Effector CD8-positive, alpha-beta T cell (primary cell): ENCODE measurements at places on chromosomes 7 and 10.

GRCh38 chr7:696426-696811 is 30.1 kb upstream of the DNAAF5 start:
- no peak for DNase-seq

DNA sequence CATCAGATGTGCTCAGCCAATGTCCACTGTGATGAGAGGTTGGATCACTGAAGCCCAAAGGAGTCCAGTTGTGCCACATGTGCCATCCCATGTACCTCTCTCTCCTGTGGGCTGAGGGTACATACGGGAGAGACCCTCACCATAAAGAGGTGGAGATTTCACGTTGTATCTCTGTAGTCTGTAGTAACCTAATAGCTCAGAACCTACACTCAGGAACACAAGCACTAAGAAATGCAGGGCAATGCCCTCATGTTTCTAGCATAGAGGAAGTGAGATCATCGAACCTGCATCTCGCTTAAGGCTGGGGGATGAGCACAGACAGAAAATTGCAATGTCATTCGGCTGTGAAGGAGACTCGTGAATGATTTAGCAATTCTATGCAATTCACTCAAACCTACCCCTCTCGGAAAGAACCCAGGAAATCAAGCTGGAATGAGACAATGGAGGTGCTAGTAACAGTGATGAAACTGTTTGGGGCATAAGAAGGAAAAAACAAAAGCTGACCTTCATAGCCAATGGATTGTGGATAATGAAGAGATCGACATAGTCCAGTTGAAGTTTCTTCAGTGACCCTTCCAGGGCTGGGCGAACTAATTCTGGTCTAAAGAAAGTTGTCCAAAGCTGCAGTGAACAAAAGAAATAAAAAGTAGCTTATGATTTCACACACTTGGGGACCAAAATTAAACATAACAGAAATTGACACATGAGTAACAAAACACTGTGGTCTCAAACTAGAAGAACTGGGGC is 80.3 kb upstream of the UCN3 start:
- no peak for DNase-seq

- DNase-seq = no peak
Measured at GRCh38 chr10:30821994-30822692, 192.6 kb upstream of the LYZL2 start.

GRCh38 chr7:41313171-41313570 is 389.7 kb downstream of the INHBA start:
- DNase-seq = no peak

- no peak for DNase-seq
Measured at GRCh38 chr7:1359051-1359400, 100.2 kb downstream of the MICALL2 start.

DNA sequence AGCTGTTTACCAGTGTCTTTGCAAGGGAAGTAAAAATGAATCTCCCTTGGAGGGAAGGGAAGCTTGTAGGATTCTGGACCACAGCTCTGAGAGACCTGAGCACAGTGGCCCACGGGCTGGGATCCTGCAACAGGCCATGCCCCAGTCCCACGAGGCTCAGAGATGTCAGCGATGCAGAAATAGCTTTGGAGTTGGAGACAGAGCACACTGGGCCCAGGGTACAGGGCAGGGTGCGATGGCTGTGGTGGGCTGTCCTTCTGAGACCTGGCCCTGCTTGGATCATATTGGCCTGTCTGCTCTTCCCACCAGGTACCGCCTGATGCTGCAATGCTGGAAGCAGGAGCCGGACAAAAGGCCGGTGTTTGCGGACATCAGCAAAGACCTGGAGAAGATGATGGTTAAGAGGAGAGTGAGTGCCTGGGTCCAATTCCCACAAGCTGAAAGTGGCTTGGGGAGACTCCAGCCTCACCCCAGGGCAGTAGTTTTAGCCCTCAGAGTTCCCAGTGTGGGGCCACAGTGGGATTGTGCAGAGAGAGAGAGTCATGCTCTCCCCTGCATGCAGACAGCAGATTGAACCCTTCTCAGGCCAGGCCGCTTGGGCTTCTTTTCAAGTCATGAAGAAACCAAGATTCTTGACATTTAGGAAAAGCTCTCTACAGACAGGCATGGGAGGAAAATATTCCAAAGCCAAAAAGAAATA is 13.5 kb upstream of the CSGALNACT2 start:
- DNase-seq = no peak

GRCh38 chr10:1054684-1055083 is 1.5 kb upstream of the WDR37 start:
- no peak for DNase-seq

DNA sequence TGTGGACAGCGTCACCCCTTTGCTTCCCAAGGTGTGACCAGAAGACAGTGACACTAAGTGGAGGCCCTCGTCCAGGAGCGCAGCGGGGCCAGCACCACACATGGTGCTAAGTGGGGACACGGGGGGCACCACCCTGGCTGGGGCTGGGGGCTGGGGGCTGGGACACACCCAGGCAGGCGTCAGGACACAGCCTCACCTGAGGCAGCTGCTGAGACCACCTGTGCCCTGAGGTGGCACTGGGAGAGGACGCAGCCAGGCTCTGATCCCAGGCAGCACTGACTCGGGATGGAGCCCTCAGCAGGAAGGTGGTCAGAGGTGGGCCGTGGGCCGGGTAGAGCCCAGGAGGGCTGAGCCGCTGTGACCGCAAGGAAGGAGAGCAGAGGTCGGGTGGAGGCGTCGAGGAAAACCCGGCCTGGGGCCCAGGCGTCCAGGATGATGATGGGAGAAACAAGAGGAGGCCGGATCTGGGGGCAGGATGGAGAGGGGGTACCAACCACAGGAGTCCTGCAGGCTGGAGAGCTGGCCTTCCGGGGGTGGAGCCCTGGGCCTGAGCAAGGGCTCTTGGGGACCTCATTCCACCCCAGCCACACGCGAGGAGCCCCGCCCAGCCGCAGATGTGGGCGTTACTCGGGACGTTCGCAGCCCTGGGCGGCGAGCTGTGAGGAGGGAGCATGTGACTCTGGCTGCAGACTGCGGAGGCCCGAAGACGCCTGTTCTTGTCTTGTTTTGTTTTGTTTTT is 22.5 kb downstream of the LRRC27 start:
- no peak for DNase-seq

- no peak for DNase-seq
Measured at GRCh38 chr7:88548399-88548798, 211.1 kb upstream of the ZNF804B start.

GRCh38 chr10:73439605-73440312 is 6.4 kb upstream of the MSS51 start:
- DNase-seq = no peak

- no peak for DNase-seq
Measured at GRCh38 chr7:151409667-151410404, at the start of gene WDR86. Gene WDR86 (minus strand): TSS chr7:151410038. CDS start chr7:151409589, 449 bp downstream.

DNA sequence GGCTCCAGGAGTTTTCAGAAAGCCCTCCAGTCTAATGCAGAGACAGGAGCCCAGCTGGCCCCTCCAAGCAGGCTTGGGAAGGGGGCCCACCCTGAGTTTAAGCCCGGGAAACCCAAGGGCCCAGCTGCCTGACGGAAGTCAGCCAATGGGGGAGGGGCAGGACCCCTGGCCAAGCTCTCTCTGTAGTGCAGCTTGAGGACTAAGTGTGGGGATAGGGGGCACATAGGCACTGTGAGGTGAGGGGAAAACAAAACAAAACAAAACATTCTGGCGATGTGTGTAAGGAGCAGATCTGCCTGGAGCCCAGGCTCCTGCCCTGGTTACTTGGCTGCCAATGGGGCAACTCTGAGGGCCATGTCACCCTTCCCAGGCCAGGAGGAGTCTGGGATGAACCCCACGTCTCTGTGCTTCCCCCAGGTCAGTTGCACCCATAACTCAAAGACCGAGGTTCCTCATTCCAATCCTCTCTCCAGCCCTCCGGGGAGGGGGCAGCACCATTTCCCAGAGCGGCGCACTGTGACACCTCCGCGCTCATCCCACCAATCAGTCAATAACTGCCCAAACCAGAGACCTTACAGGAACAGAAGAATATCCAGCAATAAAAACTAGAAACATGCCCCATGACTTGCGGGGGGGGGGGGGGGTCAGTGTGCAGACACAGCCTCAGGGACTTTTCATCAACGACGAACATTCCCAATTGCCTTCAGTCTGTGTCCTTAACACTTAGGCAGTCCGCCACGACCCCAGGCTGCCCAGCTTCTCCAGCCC is 1.7 kb downstream of the CXCL12 start:
- no peak for DNase-seq

GRCh38 chr7:110224643-110225042 is 866.3 kb upstream of the LRRN3 start:
- DNase-seq = no peak

GRCh38 chr7:77933394-77933793 is 134.8 kb downstream of the PHTF2 start:
- no peak for DNase-seq

DNA sequence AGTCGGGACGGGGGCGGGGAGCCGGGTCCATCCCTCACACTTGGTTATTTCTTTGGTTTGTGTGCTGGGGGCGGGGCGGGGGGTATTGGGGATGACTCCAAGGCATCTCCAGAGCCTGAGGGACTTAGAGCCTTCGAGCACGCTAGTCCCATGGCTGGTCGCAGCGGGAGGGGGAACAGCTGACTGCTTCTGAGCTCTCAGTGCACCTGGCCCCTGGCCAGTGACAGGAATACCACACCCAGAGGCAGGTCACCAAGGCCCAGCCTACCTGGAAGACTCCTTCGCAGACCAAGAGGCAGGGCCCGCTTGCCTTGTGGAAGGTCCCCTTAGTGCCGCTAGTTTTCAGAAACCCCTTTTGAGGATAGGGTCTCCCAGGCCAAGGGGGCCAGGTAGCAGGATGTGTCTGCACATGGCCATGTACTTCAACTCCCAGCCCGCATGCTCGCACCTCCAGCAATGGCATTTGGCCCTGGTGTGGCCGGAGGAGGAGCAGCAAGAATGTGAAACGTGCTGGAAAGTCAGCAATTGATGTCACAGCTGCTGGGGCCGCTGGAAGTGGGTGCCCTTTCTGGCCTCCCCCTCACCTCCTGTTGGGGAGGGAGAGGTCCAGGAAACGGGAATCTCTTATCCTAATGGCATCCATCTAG is 40.3 kb downstream of the AGAP3 start:
- DNase-seq = no peak

DNA sequence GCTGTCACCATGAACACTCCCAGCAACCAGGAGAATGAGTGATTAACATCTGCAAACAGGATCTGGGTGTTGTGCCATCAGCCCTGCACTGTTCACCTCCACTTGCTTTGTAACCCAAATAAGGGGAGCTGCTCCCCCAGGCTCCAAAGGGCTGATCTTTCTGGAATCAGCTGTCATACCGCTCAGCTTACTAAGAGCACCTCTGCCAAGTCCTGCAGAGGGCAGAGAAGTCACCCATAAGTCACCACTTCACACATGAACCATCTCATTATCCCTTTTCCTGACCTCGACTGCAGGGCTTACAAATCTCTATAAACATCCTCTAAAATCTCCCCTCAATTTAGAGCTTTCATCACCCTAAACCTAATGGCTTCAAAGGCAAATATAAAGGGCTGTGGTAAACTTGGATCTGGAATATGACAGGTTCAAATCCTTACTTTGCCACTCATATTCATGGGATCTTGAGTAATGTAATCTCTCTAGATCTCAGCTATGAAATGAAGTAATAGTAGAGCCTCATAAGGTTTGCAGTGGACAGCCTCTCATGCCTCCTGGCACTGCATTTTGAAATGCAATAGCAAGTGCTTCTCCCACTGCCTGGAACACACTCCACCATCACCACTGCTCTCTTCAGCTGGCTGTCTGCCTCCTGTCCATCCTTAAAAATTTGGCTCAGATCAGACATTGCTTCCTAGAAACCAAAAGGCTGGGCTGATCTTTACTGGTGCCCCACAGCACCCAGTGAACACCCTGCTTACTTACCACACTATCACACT is 38.8 kb downstream of the ERLIN1 start:
- DNase-seq = no peak

- DNase-seq = no peak
Measured at GRCh38 chr7:70457883-70458680, 673.9 kb upstream of the GALNT17 start.

DNA sequence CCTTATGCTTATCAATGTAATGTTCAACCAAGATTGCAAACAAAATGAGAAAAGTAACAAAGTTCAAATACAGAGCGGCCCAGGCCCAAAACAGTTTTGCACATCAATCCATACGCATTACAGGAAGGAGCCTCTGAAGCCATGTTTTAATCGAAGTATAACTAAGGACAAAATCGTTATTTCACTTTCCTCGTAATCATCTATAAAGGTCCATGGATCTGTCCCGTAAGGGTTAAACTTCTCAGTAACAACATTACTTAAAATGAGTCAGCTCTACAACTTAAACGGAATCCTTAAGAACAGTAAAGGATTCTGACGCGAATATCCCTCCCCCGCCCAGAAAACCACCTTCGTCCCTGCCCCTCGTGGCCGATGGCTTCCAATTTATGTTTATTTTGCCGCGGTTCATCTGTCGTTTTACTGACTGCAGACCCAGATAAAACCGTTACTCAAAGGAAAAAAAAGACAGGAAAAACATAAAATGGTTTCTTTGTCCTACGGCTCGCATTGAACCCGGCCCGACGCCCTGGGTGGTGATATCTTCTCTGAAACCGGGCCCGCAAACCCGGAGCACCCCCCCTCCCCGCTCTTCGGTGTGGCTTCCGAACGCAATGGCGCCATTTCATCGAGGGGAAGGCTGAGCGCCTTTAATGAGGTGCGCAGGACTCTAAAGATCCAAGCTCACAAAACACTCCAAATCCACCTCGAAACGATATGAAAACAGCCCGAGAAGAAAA is 1.1 kb downstream of the HNRNPA2B1 start:
- peak; percentile 43 for DNase-seq

- no peak for DNase-seq
Measured at GRCh38 chr10:84608126-84608525, 279.7 kb downstream of the CCSER2 start.

DNA sequence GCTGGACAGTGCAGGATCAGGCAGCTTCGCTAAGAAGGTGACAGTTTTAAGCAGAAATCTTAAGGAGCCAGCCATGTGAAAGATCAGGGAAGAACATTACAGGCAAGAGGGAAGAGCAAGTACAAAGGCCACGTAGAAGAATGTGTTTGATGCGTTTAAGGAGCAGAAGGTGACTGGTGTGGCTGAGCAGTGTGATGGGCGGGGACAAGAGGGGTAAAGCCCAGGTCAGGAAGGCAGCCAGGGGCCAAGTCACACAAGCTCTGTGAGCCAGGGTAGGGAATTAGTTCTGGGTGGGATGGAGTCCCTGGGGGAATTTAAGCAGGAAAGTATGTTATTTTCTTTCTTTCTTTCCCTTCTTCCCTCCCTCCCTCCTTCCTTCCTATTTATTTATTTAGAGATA is 166.9 kb downstream of the SH3PXD2A start:
- no peak for DNase-seq

GRCh38 chr10:60646966-60647796 is 131.1 kb upstream of the CDK1 start:
- DNase-seq = no peak

DNA sequence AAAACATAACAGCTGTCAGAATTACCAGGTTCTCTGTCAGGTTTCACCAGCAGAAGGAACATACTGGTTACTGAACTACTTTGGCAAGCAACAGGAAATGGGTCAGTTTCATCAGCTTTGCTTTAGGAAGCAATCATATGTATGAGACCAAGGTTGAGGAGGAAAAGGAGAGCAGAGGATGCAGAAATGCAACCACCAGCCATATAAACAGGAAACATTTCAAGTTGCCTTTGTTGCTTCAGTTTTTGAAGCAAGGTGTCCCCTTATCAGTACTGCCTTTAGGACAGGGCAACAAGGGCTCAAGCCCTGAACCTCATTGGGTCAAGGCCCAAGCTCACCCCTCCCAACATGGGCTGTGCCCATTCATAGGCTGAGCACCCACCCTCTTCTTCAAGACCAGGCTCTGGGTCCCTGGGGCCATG is 10.2 kb downstream of the HIPK2 start:
- DNase-seq = no peak
